ENCODE measurements at places on chromosomes 16 and 17.
A peak's percentile ranks its signal among the peaks of the same experiment; 100 is the strongest.

DNA sequence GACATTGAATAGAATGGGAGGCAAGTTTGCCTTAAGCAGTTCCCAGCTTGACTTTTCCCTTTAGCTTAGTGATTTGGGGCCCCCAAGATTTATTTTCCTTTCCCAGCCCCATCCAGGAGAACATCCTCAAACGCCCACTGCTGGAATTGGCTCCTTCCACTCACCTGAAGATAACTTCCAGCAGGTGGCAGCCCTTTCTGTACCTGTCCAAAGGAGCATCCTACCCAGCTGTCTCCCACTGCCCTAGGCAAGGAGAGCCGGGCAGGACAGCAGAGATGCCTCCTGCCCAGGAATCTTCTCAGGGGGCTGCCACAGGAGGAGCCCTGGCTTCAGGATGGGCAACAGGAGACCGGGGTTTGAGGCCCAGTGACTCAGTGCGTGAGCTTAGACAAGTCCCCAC, 6.4 kb downstream of the CACNG5 start:
- no peak for DNase-seq

- no peak for DNase-seq
These were observed 17.9 kb upstream of the DPEP1 start for GRCh38 chr16:89595330-89596060.

DNA sequence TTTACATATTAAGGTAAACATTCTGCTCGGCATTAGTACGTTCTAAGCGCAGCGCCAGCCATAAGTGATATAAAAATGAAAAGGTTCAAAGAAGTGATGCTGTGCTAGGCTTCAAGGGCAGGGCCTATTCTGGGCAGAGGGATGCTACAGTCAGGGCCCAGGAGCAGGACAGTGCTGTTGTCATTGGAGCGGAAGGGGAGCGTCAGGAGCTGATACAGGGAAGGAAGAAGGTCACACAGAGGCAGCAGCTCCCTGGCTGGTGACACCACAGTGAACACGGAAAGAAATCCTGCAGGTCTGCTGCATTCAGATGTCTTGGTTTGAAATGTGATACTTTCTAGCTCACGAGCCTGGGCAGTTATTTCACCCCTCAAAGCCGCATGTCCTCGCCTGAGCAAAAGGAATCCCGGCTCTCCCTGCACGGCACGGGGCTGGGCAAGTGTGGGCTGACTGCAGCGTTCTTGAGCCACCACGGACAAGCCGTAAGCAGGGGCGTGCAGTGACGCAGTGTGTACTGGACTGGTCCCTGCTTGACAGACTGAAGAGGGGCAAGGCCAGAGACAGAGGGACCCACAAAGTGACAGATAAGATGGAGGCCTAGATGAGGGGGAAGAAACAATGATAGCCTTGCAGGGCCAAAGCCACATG, 41.1 kb downstream of the ZCCHC14 start:
- no peak for DNase-seq

- no peak for DNase-seq
These were observed 15.8 kb upstream of the BRD7 start for GRCh38 chr16:50384500-50385135.

DNA sequence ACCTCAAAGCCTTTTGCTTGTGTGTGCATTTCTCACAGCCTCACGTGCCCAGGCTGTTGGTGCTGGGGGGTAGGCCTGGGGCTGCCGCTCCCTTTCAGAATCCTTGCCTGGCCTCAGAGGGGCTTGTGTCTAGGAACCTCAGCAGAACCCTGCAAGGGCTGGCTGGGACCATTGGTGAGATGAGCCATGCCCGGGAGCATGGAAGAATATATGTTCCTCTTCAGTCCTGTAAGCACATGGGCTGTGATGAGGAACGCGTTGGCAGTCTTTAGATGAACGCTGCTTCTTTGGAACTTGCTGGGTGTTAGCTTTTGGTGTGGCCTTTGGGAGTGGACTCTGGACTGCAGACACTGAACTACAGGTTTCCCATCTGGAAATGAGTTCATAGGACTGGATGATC, 32.0 kb upstream of the SLC5A10 start:
- no peak for DNase-seq

DNA sequence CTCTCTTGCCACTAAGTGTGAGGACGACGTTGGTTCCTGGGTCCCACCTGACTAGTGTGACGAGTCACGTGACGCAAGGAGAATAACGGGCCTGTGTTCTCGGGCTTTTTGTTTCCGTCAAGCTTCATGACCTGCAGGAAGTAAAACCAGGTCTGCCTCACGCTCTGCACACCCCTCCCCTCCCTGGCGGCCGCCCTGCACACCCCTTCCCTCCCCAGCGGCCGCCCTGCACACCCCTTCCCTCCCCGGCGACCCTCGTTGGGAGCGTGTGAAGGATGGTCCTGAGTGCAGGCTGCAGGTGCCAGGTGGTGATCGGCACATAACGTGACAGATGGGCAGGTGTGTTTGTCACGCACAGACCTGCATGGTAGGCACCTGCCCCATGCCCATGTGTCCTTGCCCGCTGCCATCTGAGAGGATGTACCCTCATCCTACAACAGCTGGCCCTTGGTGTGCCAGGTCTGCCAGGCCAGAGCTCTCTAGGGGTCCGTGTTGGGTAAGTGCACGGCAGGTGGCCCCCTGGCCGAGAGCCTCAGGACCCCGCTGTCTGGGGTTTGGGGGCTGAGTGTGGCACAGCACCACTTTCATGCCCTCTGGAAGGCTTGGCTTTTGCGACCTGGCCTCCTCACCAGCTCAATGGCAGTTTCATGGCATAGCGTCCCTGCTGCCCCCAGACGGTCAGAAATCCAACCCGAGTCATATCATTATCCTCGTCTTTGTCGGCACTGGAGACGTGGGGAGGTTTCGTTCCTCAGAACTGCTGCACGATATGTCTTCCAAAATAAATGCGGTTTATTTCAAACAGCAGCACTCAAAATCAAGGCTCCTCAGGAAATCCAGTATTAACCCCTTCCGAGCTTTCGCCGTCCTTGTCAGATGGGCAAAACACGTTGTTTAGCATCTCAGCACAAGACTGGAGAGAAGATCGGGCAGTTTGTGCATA, 191.8 kb upstream of the CHMP6 start:
- DNase-seq, result peak; percentile 43

GRCh38 chr17:77535892-77536291, 395.1 kb downstream of the SEC14L1 start:
- no peak for DNase-seq

DNA sequence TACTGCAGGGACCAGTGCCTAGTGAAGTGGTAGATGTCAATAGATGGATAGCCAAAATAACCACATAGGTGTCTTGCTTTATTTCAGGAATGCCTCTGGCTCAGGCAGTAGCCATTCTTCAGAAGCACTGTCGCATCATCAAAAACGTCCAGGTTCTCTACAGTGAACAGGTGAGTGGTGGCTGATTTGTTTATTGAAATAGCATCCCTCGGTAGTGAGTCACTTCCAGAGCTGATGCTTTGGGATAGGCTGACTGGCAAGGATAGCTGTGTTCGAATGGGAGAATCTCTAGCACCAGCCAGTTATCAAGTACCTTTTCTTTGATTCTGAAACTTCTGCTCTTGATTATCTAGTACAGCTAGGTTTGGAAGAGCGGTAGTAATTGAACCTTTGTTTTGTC, 10.3 kb downstream of the PHAF1 start:
- DNase-seq, result no peak

DNA sequence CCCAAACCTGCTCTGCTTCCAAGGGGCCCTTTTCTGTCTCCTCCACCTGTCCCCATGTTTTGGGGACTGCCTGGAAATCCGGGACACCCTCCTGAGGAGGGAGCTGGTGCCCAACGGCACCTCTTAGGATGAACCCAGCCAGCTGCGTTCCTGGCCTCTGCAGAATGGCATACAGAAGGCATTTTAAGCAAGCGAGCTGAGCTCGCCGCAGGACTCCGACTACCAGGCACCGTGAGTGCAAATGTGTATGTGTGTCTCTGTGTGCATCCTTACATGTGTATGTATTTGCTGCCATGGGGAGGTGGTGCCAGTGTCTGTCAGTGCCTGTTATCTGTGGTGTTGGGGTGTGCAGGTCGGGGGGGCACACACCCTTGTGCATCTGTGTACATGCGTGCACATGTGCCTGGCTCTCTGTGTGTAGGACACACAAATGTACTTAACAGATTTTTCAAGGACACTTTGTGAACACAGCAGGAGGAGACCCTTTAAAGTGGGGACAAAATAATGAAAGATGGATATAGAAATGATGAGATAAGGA, 39.3 kb downstream of the ABAT start:
- no peak for DNase-seq

- no peak for DNase-seq
These were observed 10.1 kb downstream of the MRM1 start for GRCh38 chr17:36611345-36612072.

DNA sequence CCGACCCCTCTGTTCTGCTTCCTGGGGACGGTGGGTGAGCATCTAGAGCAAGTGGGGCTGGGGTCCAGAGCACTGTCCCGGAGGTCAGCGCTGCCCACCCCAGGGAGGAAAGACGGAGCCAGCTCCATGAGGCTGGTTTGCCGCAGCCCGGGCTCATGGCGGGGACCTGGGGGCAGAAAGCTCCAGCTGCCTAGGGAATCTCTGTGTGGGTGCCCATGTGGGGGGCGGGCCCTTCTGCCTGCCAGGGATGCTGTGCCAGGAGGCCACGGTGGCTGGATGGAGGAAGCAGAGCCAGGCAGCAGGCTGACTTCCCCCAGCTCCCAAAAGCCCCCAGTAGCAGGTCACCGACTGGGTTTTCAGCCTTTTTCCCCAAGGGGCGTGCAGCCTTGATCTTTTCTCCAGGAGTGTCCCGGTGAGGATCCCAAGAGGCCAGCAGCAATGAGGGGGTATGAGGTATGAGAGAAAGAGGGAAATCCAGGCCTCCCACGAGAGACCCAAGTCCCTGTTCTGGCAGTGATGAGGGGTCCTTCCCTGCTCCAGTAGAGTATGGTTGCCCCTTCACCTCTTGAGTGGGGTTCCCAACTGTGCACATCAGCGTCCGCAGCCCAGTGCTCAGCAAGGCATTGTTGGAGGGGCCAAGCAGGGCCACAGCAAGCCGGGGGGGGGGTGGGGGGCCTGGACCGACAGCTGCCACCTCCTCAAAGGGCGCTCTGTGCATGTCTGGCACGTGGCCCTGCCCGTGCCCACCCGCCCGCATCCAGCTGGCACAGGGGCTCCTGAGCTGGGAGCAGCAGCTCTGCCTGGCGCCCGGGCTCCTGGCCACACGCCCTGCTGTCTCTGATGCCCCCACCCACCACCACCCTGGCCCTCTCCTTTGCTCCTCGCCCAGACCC, 15.6 kb upstream of the BCAR1 start:
- DNase-seq, result no peak

DNA sequence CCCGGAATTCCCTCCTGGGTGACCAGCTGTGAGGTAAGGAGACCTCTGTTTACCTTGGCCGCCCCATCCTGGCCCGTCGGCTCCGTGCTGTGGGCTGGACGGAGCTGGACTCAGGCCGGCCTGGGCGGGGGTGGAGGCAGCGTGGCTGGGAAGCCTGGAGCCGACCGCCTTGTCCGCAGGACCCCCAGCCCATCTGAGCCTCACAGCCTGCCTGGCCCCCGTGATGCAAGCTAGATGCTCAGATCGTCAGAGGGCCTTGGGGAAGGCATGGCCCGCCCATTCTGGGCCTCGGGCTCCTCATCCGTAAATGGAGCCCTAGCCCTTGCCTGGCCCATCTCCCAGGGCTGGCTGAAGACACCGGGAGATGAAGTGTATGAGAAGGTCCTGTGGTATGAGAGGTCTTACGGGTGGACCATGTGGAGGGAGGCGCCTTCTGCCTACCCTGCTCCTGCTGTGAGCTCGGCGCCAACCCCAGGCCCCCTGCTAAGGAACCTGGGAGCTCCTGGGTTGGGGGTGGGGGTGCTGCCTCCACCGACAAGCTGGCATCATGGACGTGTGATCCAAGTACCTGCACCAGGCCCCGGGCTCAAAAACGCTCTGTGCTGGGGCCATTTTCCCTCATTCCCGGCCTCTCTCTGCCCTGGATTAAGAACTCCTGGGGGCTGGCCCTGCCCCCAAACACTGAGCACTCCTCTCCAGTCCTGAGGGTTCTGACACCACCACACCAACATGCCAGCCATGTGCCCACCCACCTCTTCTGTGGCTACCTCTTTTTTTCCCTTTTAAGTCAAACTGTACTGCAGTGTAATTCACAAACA, 5.4 kb upstream of the P2RX1 start:
- no peak for DNase-seq

- DNase-seq, result no peak
These were observed 225.8 kb upstream of the ELAC2 start for GRCh38 chr17:13243585-13243984.

GRCh38 chr16:30953511-30954124, 3.9 kb upstream of the SETD1A start:
- peak; percentile 71 for DNase-seq

DNA sequence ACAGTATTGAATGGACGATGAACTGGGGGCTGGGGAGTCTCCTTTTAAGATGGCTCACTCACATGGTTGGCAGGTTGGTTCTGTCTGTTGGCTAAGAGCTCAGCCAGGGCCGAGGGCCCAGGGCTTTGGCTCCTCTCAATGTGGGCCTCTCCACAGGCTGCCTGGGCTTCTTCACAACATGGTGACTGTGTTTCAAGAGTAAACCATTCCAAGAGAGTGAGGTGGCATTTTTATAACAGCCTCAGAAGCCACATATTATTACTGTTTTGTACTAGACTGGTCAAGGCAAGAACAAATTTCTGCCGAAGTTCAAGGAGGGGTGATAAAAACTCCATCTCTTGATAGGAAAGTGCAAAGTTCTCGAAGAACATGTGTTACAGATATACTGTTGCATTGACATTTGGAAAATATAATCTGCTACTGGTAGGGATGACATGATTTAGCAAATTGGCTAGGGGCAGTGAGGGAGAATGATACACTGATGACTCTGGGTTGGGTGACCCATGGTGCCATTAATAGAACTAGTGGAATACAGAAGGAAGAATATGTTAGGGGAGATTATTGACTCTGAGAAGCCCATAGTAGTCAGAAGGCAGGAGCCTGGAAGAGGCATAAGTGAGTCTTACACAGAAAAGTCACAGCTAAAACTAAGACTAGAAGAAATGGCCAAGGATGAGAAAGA, 13.7 kb downstream of the KRABD2 start:
- DNase-seq, result no peak

GRCh38 chr16:74372953-74373846, 2.9 kb upstream of the NPIPB15 start:
- DNase-seq, result no peak

- no peak for DNase-seq
These were observed 53.4 kb downstream of the MFSD11 start for GRCh38 chr17:76791053-76791980.

GRCh38 chr17:80456465-80457235, 19.8 kb downstream of the NPTX1 start:
- no peak for DNase-seq

Measured in NCI-H510A (cell line).